ENCODE measurements at places on chromosomes 1 and 21. TPM values are rescaled to one million over a fixed set of nuclear protein-coding genes. Genes with fewer than 3 reads are reported as not detected.

Gene CD52
- total RNA-seq: not detected

Gene OPTC
- total RNA-seq: not detected

Gene C1orf105
- total RNA-seq: not detected

Gene LCE1B
- not detected for total RNA-seq

Gene PLXNA2
- total RNA-seq: 3.0 TPM

Gene DYNLT5
- total RNA-seq: not detected

Gene PPIAL4G
- total RNA-seq: not detected

Gene OR2T33
- total RNA-seq: not detected

Gene KRTAP12-2
- not detected for total RNA-seq

Gene C8B
- total RNA-seq: not detected

Data from A549 treated with Hydrocortisone at 1 μM for 4 hours (cell line).